ENCODE measurements at places on chromosomes 6 and 20.
A peak's percentile ranks its signal among the peaks of the same experiment; 100 is the strongest.

GRCh38 chr20:16258766-16259165, 314.5 kb downstream of the KIF16B start:
- no peak for DNase-seq

GRCh38 chr6:89862698-89863097, 31.6 kb upstream of the GJA10 start:
- DNase-seq, result no peak

DNA sequence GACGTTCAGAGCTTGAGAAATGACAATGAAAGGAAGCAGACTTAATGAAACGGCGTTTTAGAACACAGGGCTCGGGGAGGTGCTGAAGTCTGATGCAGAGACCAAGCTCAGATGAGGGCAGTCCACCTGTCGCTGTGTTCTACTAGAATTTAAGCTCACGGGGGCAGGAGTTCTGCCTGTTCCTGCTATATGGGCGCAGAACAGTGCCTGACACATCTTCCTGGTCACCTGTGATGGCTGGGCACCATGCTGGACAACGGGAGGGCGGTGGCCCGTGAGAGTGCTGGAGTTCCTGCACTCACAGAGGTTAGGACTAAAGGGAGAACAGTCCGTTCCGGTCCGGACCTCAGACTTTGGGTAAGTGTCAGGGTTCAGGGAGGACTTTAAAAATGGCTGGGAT, 130.6 kb downstream of the ERMARD start:
- DNase-seq, result no peak

- no peak for DNase-seq
These were observed 561 bp downstream of the IL22RA2 start for GRCh38 chr6:137172734-137173431.

GRCh38 chr6:170152124-170152926, 138.6 kb downstream of the DLL1 start:
- DNase-seq, result no peak

GRCh38 chr6:16130932-16131387, 2.1 kb downstream of the MYLIP start:
- DNase-seq, result peak; percentile 35

DNA sequence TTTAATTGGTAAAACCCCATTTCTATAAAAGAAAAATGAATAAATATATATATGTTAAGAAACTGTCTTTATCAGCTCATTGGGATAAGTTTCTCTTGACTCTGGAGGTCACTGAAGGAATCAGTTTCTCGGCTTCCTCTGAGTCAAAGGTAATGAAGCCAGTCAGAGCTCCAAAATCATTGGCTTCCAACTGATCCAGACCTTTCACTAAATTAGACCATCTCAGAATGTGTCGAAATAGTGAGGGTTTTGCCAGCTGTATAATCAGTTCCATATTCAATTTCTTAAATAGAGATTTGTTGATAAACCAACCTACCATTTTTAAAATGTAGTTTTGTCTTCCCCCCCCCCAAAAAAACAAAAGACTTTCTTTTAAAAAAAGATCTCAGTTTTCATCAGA, 60.5 kb upstream of the SRSF6 start:
- no peak for DNase-seq
